ENCODE measurements at places on chromosomes 3 and 15.

DNA sequence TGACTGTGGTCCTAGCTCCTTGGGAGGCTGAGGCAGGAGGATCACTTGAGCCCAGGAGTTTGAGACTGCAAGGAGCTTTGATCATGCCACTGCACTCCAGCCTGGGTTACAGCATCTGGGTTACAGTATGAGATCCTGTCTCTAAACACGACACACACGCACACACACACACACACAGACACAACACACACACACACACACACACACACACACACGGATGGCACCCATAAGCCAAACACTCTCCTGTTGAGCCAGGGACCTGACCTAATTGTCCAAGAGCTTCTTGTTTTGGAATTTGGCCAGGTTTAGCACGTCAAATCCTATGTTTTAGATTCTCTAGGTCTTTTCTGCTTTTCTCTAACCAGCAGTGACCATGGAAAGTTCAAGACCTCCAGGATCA is 26.8 kb downstream of the EID1 start:
- DNase-seq: no peak

GRCh38 chr3:163508206-163508605 is 1570.1 kb downstream of the SI start:
- DNase-seq: no peak

DNA sequence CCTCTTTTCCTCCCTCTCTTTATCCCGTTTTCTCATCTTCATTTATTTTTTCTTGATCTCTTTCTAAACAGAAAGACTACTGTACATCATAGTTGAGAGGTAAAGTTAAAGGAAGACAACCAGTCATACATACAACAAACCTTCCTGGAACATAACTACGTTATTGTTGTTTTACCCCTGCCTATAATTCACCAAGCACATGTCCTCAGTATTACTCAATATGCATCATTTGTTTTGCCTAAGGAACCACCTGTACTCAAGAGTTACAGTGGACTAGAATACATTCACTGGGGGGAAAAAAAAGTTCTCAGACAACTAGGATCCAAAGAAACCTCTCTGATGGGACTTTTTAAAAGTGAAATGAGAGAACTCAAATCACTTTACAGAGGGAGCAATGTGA is 344.7 kb upstream of the RBMS3 start:
- DNase-seq: no peak

DNA sequence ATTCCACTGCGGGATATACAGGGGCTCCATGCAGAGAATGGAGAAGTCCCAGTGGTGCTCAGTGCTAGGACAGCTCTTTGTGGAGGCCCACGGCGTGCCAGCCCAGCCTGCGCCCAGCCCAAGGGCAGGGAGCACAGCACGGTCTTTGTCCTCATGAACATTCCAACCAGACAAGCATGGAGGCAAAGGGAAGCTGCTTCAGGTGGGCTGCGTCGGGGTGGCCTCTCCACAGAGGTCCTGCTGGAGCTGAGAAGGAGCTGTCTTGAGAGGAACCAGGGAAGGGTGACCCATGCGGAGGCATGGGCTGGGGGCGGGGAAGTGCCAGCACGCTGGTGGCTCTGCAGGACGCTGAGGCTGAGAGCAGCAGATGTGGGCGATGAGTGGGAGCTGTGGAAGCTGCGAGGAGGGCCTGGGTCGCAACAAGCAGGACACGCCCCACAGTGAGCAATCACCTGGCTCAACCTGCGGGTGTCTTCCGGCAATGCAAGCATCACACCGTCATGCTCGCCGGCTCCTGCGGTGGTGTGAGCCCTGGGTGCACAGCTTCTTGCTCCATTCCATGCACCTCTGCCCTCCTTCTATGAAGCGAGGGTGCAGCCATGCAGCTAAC is 14.0 kb upstream of the KLF15 start:
- DNase-seq: no peak

DNA sequence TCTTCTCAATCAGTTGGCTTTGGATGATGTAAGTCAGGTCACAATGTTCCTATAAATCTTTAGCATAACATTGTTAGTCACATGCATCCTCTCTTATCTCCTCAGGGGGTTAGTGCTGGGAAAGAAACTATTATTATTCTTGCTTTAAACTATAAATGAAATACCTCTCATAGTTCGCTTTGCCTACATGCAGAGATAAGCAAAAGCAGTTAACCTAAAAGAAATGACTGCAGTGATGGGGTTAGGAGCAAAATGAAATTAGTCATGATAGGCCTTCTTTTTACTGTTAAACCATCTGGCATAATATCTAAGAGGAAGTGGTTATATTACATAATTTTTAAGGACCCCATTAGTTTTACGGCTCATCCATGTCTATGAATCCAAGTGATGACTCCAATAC is 91.7 kb upstream of the IGSF10 start:
- no peak for DNase-seq

DNA sequence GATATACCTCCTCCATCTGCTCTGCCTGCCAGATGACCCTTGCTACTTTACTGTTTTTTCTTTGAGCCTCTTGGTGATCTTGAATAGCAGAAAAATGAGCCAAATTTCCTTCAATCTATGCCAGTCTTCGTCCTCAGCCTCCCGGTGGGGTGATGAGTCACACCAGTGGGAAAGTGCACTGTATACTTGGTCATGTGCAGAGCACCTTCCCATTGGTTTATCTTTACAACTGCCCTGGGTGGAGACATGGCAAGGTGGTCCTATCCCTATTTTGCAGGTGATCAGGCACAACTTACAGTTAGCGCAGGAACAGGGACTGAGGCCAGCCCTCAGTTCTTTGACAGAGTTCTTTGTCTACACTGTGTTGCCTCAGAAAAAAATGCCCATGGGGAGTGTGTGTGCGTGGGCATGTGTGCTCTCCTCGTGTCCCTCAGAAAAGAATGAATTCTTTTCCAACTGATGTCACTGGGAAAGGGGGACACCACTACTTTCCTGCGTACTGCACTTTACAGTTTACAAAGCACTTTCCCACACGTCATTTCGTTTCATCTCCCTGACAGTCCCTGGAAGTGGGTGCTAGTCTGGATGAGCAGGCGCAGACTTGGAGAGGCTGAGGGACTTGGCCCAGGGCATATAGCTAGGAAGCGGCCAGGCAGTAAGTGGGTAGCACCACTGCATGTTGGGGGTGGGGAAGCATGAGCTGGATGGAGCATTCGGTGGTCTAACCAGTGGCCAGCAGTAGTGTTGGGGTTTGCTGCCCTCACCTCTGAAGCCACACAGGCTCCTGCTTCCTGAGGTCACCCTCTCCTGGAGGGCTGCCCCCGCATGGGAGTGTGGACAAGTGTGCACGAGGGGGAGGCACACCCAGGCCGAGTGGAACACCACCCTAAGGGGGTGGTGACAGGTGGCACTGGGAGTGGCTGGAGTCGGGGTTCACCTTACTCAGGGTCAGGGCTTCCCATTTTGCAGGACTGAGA is 24.1 kb downstream of the SMAD3 start:
- DNase-seq: no peak

- DNase-seq: no peak
Measured at GRCh38 chr3:184156522-184156955, 1.4 kb downstream of the DVL3 start.

DNA sequence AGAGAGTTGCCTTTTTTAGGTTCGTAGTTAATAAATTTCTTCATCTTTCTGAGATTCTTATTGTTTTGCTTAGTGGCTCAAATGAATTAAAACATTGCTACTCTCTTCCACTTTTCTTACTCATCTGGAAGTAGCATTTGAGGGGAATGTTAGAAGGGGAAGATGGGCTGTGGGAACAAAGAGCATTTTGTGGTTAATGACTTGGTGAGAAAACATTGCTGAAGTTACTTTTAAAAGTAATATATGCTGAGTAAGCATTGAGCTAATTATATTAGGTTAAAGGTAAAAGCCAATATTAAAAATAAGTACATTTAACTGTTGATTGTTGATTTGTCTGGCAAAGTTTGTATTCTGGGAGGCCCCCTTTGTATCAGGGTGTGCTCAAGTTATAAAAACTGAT is 5.7 kb downstream of the MORF4L1 start:
- no peak for DNase-seq

All from activated CD4-positive, alpha-beta T cell treated with anti-CD3 and anti-CD28 coated beads, Interleukin-2, amount 50 U/mL, for 1 hour (primary cell).